ENCODE measurements at places on chromosomes 12 and 14.

GRCh38 chr14:92886337-92886736, 36.6 kb upstream of the CHGA start:
- no peak for DNase-seq

GRCh38 chr14:56528927-56529326, 50.7 kb upstream of the TMEM260 start:
- DNase-seq, result no peak

DNA sequence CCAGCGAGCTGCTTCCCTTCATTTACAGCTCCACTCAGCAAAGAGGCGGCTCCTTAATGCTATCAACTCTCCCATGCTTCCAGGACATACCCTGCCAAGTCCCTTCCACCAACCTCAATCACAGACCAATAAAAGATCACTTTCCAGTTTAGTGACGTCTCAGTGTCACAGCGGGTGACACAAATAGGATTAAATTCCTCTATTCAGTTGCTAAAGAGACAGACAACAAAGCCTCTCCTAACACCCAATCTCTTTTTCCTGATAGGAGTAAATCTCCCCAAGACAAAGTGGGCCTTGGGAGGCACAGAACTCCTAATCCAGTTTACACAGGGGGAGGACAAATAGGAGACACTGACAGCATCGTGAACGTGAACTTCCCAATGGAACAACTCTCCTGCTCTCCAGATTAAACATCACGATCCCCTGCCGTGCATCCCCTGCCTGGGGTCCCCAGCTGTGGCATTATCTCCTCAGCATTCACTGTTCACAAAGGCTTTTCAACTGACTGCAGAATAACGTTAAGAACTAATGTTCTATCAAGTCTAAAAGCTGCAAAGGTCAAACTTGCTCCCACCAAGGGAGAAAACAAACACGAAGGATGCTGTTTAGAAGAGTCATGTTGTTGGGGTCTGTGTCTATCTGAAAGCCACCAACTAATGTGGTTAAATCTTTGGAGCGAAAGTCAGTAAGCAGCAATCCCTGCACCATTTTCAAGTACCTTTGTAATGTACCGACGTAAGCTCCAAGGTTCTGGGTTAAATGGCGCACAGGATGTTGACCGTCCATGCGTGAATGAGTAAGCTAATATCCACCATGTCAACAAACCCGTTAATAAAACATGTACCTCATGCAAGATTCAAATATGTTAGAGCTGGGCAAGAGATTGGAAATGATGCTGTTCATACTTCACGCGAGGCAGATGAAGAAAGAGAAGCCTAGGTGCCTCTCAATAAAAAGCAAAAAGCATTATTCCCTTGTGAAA, 31.5 kb downstream of the TMEM132D start:
- no peak for DNase-seq

DNA sequence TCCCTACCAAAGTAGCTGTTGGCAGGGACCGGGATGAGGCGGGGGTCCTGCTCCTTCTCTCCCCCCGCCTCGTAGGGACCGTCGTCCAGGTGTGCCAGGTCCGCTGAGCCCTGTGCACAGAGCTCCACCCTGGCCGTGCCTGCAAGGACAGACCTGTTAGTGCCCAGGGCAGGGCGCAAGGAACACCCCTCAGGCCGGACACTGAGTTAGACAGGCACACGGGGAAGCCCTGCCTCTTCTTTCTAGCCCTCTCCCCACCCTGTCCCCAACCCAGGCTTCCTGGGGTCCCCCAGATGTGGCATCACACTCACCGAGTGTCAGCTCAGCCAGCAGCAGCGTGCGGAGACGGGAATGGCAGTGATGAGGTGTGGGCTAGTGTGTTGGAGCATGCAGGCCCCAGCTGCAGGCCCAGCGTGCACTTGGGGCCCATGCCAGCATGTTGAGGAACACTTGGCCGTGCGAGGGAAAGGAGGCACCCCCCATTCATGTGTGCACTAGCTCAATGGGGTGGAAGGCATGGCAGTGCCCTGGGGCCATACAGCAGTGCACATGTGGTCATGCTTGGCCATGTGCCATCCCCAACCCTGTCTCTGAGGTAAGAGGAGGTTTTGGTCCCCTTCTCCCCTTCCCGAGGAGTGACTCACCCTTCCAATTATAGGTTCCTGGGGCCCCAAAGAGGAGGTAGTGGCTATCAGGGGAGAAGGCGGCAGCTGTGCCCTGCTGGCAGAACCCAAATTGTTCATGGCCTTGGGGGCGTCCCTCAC, 7.3 kb downstream of the ITGA7 start:
- DNase-seq, result no peak

DNA sequence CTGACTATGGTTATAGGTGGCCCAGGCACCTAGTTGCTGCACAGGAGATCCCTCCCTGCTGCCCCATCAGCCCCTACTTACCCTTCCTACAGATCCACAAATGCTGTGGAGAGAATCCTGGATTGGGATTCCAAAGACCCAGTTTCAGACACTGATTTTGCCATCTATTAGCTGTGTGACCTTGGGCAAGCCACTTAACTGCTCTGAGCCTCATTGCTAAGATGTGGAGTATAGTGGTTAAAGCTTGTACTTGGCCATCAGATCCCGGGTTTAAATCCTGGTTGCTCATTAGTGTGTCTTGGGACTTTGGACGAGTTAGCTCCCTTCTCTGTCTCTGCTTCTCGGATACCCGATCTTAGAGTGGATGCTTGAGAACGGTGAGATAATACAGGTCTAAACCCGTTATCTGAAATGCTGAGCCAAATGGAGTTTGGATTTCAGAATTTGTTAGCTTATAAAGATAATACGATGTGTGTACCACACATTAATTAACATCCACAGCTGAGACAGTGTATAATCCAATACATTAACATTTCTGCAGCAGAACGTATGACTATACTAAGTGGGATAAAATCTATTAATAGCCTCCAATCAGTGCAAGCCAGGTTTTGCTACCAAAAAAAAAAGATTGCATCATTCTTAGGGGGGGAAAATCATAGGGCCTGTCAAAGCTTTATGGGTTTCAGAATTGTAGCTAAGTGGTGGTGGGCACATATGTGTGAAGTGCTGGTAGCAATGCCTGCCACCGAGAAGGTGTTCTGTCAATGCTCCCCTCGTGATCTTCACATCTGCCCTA, 16.0 kb downstream of the PROX2 start:
- no peak for DNase-seq

DNA sequence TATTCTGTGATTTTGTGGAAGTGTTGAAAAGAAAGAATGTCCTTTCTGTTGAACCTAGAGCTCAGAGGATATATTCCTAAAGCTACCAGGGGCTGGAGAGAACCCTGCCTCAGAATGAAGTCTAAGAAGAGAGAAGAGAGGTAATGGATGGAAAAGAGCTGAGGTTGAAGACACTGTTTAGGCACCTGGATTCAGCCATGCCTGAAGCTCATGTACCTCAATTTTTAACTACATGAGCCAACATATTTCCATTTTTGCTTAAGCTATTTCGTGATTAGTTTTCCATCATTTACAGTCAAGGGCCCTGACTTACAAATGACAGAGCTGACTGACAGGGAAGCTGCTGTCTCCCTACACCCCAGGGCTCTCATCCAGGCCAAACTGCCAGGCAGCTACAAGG, 10.7 kb downstream of the CAMKK2 start:
- no peak for DNase-seq

DNA sequence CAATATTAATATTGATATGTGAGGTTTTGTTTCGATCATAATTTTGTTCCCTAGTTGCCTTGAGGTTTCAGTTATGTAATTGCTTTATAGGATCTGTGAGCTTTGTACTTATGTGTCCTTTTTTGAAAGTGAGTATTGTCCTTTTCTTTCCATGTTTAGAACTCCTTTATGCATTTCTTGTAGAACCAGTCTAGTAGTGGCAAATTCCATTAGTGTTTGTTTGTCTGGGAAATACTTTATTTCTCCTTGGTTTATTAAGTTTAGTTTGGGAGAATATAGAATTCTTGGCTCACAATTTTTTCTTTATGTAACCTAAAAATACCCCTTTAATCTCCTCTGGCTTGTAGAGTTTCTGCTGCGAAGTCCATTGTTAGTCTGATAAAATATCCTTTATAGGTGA, 127.5 kb upstream of the KITLG start:
- no peak for DNase-seq

DNA sequence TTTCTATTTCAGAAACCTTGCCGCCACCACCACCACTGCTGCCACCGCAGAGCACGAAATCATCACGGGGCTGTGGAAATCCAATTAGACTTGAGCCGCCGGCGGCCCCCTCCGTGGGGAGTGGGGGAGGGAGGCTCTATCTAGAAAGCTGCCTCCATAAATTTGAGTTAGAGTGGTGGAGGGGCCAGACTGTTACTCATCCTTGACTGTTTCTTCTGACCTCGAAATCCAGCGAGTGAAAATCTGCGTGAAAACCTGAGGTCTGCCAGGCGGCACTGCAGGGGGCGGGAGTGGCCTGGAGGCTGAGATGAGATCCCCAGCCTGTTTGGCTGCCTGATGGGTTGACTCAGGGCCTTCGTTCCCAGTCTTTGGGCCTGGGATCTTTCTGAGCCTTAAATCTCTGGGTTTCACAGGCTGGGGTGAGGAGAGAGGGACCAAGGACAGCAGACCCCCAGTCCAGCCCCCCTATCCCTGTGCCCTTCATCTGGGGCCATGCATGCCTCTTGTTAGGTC, 29.9 kb downstream of the TSPAN9 start:
- DNase-seq, result no peak

DNA sequence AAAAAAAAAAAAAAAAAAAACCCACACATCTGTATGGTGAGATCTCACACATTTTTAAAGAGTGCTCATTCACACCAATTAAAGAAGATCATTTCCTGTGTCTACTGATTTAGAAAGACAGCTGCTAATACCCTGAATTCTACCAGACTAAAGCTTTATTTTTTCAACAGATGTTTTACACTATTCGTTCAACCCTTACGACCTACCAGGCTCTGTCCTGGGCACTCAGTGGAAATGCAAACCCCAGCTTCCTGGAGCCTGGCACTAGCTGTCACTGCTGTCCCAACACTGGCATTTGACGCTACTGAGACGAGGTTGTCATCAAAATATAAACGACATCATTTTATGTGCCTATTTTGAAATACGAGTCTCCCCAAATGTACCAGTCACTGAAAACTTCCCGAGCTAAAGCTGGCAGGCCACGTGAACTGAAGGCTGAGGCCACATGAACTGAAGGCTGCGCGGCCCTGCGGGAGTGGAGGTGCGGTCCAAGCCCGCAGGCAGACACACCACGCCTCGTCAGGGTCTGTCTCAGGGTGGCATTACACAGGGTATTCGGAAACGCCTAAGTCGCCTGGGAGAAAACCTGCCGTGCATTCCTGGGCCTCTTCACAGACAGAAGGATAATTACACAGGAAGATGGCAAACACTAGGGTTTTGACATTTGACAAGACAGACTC, 27.2 kb downstream of the SLC15A4 start:
- DNase-seq, result no peak

DNA sequence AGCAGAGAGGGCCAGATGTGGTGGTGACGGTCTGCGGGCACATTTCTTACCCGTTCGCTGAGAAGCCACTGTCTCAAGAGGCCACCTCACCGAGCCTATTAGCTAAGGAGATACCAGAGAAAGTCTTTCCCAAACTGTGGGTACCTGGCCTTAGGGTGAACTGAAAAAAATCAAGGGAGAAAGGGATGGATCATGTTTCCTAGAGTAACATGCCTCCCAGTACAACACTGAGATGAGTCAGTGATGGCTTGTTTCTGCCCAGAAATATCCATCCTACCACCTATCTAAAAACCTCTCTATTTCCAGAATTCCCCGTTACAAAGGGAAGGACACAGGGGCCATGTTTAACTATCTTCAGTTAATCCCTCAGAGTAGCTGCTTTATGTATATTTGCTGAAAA, 83.7 kb downstream of the LMNTD1 start:
- DNase-seq, result no peak

DNA sequence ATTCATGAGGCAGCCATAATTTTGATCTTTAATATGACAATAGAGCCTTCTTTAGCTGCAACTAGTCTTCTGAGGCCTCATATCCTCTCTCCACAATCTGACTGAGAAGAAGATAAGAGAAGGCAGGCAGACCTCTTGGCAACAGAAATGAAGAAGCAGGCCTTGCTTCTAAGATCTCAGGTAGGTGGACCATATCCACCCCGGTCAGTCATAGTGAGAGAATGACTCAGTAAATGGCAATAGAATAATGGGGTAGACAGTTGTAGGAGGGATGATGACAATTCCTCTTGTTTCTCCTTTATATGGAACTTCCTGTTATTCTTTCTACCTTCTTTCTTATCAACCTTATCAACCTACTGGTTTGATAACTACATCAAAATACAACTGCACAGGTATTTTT, 246.7 kb upstream of the G2E3 start:
- DNase-seq, result no peak

DNA sequence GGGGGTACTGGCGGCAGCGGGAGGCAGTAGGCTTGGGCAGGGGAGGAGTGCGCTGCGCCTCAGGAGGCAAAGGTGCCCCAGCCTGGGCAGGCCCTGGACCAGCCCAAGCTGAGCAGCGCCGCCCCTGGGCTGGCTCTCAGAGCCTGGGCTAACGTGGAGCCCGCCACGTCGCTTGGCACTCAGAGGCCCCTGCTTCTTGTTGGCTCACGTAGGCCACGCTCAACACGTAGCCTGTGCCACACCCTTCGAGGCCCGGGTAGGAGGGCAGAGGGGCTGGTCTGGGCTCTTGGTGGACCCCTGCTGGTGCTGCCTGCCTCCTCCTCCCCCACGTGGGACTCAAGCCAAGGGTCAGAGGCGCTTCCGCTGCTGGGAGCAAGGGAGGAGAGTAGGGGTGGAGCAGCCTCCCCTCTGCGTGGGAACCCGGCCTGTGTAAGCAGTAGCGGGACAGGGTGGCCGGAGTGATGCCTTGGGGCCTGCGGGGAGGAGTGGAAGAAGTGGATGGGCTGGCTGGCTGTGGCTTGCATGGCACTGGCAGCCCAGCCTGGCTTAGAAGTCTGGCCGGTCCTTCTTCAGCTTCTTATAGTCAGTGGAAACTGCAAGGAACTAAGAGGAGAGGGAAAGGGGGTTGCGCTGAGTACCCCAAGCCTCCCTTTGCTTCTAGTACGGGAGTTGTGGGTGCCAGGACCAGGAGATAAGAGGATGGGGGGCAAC, 5.7 kb downstream of the SHMT2 start:
- DNase-seq, result no peak

GRCh38 chr14:23056145-23056955, 970 bp downstream of the CDH24 start:
- no peak for DNase-seq

DNA sequence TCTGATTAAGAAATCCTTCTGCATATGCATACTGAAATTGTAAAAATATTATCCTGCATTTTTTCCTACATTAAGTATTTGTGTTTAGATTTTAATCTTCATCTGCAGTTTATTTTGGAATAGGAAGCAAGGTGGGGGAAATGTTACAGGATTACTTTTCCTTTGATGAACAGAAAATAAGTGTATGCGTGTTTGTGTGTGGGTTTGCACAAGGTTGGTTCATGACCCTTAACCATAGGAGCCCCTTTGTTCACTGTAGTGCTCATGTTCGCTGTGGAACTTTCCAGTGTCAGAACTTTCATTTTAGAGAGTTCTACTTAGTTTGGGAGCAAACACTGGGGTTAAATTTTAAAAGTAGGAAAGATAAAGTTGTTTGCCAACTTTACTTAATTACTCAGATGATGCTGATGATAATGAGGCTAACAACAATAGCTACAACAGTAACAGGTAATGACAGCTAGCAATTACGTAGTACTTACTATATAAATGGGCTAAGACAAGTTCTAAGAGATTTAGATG, 6.4 kb upstream of the A2M start:
- DNase-seq, result no peak
